ENCODE measurements at places on chromosomes 2 and 18. TPM values are rescaled to one million over a fixed set of nuclear protein-coding genes. Genes with fewer than 3 reads are reported as not detected.

The UGT1A6 gene
- total RNA-seq, result not detected

The LRRTM4 gene
- not detected for total RNA-seq

The ADD2 gene
- 1.2 TPM for total RNA-seq

DNA sequence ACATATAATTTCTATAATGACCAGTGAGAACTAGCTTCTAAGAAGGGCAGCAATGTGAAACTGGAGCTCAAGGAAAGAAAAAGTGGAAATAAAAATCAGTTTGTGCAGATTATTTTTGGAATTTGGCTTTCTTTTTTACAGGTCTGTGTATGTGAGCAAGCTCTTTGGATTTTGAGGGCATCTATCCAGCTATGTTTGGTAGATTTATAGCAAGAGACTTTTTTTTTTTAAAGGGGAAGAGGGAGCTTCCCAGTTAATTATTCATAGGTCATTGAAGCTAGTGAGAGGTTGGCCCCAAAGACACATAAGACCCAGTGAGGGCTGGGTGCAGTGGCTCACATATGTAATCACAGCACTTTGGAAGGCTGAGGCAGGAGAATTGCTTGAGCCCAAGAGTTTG lies 24.0 kb upstream of the COLEC12 start:
- no peak for DNase-seq
- H3K36me3 ChIP-seq, result no peaks in the 10 kb centered on the region
- H3K27me3 ChIP-seq, result no peaks in the 10 kb centered on the region
- H3K4me1 ChIP-seq, result no peaks in the 10 kb centered on the region

- H3K4me3 ChIP-seq, result peak overlapping the region; percentile 97
- no peaks in the 10 kb centered on the region for H3K27me3 ChIP-seq
- no peaks in the 10 kb centered on the region for H3K36me3 ChIP-seq
- peak overlapping the region; percentile 95 for H3K27ac ChIP-seq
These were observed 756 bp upstream of the NAGK start for GRCh38 chr2:71067567-71068217.

DNA sequence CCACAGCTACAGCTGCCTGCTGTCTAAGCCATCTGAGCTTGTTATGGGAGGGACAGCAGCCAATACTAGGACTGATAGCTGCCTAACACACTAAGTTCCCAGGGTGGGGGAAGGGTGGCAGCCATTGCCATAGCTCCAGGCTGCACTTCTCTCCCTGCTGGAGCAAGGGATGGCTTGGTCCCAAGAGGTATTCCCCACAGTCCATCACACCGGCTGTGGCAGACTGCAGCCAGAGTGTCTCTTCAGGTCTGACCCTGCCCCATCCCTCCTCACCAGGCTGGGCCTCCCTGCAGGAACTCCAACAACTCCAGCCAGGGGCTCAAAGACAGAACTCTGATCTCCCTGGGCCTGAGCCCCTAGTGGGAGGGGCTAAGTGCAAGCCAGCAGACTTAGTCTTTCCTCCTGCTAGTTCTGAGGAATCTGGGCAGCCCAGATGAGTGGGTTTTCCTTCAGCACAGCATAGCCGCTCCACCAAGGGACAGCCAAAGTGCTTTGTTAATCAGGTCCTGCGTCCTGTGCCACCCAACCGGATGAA lies 632.1 kb downstream of the SOCS6 start:
- no peak overlapping the region for H3K4me3 ChIP-seq
- H3K36me3 ChIP-seq, result no peaks in the 10 kb centered on the region
- H3K4me1 ChIP-seq, result no peaks in the 10 kb centered on the region
- no peak overlapping the region for H3K27ac ChIP-seq
- DNase-seq, result no peak

GRCh38 chr2:5121642-5122041 lies 570.5 kb upstream of the SOX11 start:
- no peaks in the 10 kb centered on the region for H3K36me3 ChIP-seq
- no peak for DNase-seq
- H3K27me3 ChIP-seq, result no peaks in the 10 kb centered on the region
- no peak overlapping the region for H3K4me3 ChIP-seq
- no peak overlapping the region for H3K27ac ChIP-seq
